Renal pelvis (tissue), 12 donors: ENCODE measurements at places on chromosomes 4 and X.

- DNase-seq = no peak
Measured at GRCh38 chr4:52894443-52894842, 32.3 kb downstream of the RASL11B start.

- DNase-seq = no peak
Measured at GRCh38 chr4:37601531-37601930, 84.6 kb downstream of the RELL1 start.

GRCh38 chrX:8927066-8927635 lies 106.8 kb downstream of the FAM9B start:
- DNase-seq = no peak

- no peak for DNase-seq
Measured at GRCh38 chrX:152915541-152916241, 17.8 kb downstream of the ZNF185 start.

DNA sequence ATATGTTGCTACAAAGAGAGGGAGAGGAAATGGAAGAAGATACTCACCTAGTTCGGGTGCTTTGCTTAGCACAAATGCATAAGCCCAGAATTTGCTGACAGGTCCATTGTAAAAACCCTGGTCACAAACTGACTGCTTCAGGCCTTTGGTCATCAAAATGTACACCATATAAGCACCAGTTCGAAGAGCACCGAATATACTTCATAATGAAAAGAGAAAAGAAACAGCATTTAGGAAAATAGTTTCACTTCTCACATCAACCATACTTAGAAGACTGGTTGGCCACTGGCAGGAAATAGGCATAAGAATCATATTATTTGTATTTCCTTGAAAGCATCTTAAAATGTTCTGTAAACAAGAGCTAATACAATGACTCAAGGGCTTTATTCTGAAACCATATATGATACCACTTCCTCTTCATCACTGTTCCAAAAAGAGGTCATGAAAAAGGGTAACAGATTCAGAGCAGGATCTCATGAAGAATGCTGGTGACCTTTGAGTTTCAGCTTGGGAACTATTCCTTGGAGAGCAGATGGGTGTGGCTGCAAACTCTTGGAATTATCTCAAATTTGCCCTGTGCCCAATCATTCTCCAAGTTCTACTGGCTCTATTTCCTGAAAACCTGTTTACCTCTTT lies 138.7 kb downstream of the ELOVL6 start:
- no peak for DNase-seq

GRCh38 chr4:113618205-113618604 lies 143.3 kb downstream of the CAMK2D start:
- DNase-seq = no peak

DNA sequence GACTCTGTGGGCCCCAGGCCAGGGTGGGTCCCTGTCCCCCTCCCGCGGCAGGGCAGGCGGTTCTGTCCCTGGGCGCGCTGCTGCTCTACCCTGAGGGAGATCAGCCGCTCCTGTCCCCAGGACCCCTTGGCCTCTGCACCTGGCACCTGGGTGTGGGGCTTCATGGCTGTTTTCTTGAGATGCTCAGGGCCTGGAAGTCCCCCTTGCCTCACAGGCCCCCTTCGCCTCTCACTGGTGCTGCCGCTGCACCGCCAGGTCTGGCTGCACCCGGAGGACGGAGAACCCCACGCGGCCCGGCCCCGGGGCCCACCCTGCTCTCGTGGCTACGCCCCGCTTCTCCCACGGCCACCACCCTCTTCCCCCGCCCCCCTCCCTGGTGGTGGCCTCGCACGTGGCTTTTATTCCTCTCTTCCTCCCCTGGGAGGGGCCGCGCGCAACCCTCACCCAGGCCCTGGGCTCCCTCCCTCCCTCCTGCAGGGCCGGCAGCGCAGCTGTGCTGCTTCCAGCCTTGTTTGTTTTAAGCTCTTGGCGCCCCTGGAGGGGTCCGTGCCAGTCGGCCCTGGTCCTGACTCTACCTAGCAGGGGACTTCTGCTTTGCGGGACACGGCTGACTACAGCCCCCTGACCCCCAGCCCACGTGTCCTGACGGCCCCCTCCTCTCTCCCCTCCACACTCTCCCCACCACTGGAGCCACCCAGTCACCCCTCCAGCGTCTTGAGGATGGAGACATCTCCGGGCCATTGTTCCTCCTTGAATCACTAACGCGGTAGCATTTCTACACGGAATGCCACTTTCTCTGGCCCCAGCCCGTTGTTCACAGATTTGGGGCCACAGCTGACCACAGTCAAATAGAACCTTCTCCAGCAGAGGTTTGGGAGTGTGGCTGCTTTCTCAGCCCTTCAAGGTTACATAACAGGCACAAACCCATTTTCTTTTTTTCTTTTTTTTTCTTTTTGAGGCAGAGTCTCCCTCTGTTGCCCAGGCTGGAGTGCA lies 20.6 kb upstream of the CLDN24 start:
- peak; percentile 22 for DNase-seq

DNA sequence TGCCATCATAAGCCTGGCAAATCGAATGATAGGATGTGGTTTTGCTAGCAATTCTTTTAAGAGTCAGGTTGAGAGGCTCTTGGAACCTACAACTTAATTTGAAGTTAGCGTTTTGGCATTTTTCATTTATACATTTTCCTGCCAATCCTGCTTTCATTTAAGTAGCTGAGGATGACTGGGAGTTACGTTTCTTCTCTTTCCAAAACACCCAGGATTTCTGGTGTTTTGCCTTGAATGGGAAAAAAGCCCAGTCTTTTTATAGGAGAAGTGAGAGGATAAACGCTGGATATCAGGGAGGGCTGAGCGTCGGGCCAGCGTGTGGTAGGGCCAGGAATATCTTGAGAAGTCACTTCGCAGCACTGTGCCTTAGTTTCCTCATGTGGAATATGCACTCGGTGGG lies 174.2 kb upstream of the HAND2 start:
- DNase-seq = no peak

DNA sequence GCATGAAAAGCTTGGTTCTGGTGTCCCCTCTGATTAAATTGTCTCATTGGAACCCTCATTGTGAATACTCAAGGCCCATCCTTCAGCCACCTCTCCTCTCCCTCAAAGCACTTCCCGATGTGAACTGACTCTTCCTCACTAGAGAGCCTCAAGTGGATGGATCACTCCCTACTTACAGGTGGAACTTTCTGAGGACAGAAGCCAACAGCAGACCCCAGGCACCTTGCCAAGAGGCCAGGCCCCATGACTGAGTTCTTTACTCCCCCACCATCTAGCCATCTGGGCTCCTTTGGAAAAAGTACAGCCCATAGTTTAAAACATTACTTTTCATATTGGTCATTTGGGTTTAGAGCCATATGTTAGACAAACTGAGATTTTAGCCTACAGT lies 224.1 kb downstream of the SHROOM3 start:
- no peak for DNase-seq

DNA sequence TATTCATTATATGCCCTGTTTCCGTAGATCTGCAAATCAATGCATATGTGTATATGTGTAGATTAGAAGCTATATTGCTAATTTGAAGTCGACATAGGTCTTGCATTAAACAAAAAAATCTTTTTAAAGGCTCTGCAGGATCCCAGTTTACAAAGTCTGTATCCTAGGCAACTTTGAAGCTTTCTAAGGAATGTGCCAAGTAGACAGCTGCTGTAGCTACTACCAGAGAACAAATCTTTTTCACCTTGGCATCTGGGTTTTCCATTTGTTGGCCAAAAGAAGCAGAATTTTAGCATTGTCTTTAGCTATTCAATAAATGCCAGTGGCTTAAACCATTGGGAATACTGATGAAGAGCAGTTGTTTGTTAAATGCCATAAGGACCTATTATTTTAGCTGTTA lies 88.0 kb downstream of the NAA11 start:
- no peak for DNase-seq

DNA sequence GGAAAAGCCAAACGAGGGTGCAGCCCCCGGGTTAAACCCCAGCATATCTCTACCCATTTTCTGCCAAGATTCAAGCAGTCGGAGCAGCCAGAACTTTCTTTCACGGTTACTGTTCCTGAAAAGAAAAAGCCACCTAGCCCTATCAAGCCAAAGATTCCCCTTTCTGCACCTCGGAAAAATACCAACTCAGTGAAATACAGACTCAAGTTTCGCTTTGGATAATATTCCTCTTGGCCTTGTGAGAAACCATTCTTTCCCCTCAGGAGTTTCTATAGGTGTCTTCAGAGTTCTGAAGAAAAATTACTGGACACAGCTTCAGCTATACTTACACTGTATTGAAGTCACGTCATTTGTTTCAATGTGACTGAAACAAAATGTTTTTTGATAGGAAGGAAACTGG lies 20.0 kb downstream of the FGF5 start:
- no peak for DNase-seq

GRCh38 chr4:61195101-61195500 lies 5.0 kb upstream of the ADGRL3 start:
- DNase-seq = no peak

GRCh38 chr4:61786211-61786610 lies 586.1 kb downstream of the ADGRL3 start:
- DNase-seq = no peak

GRCh38 chr4:105657117-105657765 lies 51.2 kb downstream of the INTS12 start:
- no peak for DNase-seq

DNA sequence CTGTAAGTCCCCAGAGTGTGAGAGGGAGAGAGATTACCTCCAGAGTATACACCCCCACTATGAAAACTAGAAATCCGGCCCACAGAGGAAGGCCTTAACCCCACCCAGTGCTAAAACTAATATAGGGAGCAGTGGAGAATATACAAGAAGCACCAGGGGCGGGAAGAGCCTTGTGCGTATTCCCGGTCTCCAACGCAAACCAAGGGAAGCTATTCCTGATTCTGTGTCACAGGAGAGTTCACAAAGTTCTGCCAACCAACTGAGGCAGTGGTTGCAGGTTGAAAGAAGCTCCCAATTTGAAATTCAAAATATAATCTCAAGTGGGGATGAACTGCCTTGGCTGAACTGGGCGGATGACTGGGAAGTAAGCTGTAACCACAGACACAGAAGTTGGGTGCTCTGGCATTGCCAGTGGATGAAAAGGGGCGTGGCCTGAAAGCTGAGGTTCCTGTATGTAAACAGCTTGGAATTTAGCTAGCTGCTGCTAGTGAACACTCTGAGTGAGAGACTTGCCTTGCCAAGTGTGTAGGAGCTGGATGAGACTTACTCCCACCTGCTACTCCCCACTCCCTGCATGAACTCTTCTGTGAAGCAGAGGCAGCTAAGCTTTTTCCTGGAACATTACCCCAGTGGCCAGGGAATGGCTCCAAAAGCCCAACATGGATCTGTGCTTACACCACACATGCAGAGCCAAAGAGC lies 32.7 kb downstream of the ELF2 start:
- peak; percentile 27 for DNase-seq

DNA sequence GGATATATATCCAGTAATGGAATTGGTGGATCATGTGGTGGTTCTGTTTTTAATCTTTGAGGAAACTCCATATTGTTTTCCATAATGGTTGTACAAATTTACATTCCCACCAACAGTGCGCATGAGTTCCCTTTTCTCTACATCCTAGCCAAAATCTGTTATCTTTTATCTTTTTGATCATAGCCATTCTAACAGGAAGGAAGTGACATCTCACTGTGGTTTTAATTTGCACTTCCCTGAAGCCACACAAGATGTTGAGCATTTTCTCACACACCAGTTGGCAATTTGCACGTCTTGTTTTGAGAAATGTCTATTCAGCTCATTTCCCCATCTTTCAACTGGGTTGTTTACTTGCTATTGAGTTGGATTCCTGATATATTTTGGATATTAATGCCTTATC lies 194.9 kb downstream of the CBLL2 start:
- no peak for DNase-seq

- no peak for DNase-seq
Measured at GRCh38 chrX:1679238-1679637, 64.4 kb downstream of the ASMT start.

- no peak for DNase-seq
Measured at GRCh38 chr4:79676705-79677104, 268.7 kb upstream of the GK2 start.

DNA sequence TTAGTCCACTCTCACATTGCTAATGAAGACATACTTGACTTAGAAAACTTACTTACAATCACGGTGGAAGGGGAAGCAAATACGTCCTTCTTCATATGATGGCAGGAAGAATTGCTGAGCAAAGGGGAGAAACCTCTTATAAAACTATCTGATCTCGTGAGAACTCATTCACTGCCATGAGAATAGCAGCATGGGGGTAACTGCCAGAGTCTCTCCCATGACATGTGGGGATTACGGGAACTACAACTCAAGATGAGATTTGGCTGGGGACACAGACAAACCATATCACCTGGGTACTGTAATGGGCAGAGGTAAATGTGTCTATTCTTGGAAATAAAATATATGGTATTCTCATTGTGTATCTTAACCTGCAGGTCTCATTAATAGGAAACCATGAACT lies 711.6 kb upstream of the GRID2 start:
- DNase-seq = no peak

DNA sequence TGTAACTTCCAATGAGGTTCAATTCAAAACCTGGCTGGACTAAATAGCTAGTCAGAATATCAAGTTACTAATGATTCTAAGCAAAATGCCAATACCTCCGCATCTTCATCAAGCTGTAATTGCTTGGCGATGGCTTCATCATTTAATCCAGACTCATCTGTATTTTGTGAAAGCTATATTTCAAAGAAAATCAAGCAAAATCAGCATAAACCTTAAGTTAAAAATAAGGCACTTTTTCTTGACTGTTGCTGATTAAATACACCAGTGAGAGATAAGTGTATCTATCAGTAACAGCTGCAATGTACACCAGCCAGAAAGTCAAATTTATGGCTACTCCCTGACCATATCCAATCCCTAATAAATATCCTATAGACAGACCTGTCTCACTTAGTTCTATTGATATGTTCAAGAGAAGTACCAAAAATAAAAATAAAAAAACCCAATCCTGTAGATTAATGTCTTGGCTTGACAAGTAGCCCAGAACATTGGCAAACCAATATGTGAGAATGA lies 39.6 kb downstream of the RFC1 start:
- DNase-seq = no peak

GRCh38 chr4:147134536-147135210 lies 189.0 kb upstream of the TTC29 start:
- no peak for DNase-seq

GRCh38 chr4:153479101-153479500 lies 12.9 kb downstream of the TMEM131L start:
- DNase-seq = no peak

DNA sequence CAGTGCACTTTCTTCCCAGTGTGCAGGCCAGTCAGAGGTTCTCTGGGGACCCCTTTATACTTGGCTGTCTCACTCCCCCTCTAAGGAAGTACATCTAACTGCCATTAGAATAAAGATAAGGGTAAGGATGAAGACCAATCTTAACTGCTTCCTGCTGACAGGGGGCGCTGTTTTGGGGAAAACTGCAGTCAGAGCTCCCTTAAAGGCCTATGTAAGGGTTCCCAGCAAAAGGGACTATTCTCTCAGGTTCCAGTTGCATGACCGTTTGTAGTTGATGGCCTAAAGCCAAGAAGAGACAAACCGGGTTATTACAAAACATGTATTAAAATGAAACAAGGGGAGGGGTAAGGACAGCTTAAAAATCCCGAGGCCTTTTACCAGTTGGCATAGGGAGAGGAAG lies 115.6 kb upstream of the SPIN4 start:
- DNase-seq = no peak
